ENCODE measurements at places on chromosomes 11 and 22. TPM values are rescaled to one million over a fixed set of nuclear protein-coding genes. Genes with fewer than 3 reads are reported as not detected.

Gene VWCE
- 4.1 TPM for total RNA-seq

DNA sequence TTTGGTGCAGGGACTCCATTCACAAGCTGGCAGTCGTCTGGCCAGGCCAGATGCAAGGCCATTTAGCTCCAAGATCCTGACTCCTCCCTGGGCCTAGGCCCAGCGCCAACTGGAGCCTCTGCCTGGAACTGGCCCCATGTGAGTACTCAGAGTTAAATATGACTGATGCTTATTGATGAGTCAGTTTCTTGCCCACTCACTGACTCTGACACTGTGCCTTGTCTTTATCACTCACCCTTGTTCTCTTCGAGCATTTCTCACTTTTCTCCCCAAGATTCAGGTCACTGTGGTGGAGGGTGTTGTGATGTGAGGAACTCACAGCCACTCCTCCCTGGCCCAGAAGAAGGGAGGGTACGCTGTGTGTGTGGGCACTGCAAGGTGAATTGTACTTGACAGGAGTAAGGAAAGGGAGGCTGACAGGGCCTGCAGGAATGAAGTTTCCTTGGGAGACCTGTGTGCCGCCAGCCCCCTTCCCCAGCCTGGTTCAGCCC, 23.2 kb upstream of the ST3GAL4 start:
- DNase-seq, result no peak

DNA sequence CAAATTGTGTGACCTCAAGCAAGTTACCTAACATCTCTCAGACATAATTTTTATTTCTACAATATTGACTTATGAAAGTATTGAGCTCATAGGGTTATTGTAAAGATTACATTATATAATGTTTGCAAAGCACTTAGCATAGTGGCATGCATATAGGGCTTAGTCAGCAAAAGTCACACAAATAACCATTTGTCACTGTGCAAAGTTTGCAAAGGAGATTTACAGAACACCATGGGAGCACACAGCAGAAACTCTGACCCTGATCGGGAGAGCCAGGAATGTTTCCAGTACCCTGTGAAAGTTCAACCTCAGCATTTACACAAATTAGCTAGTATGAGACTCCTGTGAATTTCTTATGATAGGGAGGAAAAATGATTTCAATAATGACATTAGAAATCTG, 804.6 kb upstream of the RAG2 start:
- no peak for DNase-seq

DNA sequence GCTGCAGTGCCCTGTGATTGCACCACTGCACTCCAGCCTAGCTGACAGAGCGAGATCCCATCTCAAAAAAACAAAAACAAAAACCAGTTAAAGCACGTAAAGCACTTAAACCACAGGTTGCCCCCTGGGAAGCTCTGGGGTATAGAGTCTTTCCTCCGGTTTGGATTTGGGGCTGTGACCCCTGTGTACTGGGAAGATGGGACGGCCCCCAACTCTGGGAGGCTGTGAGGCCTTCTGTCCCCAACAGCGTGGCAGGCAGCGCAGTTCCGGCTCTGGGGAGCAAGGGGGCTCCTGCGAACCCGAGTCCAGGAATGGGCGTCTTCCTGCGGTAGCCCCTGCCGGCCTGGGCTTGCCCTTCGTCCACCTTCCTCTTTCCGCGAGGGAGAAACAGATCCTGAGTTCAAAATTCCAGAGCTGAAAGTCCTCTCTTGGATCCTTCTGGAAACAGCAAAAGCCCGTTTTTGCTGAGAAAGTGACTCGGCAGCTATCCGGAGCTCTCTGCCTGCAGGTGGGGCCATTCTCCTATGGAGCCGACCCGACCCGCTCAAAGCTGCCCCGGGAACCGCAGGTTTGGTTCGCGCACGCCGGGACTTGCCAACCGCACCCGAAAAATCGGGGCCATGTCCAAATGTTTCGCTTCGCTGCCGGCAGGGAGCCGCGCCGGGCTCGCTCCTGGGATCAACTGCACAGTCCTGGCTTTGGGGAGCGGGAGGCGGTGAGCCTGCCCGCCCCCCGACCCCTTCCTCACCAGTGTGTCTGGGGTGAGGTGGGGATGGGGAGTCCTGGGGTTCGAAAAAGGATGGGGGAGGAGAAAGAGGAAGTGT, 36.3 kb upstream of the POLA2 start:
- DNase-seq, result peak; percentile 67

Gene SLC22A25
- not detected for total RNA-seq

GRCh38 chr11:59186130-59186594, 14.2 kb downstream of the DTX4 start:
- DNase-seq, result peak; percentile 49
